Uterus (tissue), 4 donors: ENCODE measurements at places on chromosomes 12 and 14. TPM values are rescaled to one million over a fixed set of nuclear protein-coding genes. Genes with fewer than 3 reads are reported as not detected.

- no peaks in the 10 kb centered on the region for H3K4me1 ChIP-seq
- DNase-seq, result no peak
- H3K36me3 ChIP-seq, result no peaks in the 10 kb centered on the region
These were observed 588.2 kb downstream of the NRXN3 start for GRCh38 chr14:78758333-78758732.

DNA sequence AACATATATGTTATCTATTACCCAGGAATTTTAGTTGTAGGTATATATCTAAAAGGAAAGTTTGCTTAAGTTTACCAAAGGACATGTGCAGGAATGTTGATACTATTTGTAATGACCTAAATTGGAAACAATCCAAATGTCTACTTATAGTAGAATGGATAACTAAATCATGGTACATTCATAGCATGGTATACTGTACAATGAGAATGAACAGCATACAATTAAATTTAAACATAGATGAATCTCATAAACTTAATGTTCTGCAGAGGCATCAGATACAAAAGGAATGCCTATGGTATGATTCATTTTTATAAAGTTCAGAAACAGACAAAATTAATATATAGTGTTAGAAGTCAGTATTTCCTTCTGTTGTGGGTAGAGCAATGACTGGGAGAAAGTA lies 135.4 kb downstream of the GPHN start:
- no peaks in the 10 kb centered on the region for H3K27me3 ChIP-seq
- no peaks in the 10 kb centered on the region for H3K4me1 ChIP-seq
- H3K27ac ChIP-seq, result no peak overlapping the region
- no peak overlapping the region for H3K4me3 ChIP-seq
- no peaks in the 10 kb centered on the region for H3K36me3 ChIP-seq

DNA sequence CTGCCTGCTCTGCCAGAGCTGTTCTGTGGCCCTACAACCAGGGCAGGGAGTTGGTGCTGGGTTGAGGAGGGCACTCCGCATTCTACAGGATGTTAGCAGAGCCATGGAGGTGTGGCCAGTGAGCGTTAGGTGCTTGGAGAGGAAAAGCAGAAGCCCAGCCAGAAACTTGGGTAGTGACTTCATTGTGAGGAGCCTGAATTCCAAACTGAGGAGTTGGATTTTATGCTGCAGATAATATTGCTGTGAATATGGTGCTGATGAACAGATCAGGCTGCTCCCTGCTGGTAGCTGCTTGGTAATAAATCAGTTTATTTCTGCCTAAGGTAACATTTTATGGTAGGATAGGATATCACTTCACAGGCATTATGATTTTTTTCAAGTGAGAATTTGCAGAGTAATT lies 7.1 kb upstream of the CCDC175 start:
- no peak overlapping the region for H3K4me3 ChIP-seq
- no peak for DNase-seq
- H3K27me3 ChIP-seq, result no peaks in the 10 kb centered on the region

DNA sequence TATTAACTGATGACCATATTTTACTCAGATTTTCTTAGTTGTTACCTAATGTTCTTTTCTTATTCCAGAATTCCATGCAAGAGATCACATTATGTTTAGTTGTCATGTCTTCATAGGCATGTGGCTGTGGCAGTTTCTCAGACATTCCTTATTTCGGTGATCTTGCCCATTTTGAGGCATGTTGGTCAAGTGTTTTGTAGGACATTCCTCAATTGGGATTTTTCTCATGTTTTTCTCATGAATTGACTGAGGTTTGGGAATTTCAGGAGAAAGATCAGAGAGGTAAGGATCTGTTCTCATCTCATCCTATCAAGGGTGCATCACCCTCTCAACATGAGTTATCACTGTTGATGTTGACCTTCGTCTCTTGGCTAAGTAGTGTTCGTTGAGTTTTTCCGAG lies 81.3 kb downstream of the CHST11 start:
- no peak overlapping the region for H3K4me3 ChIP-seq
- no peaks in the 10 kb centered on the region for H3K36me3 ChIP-seq
- no peaks in the 10 kb centered on the region for H3K27me3 ChIP-seq
- DNase-seq, result no peak
- H3K27ac ChIP-seq, result no peak overlapping the region

DNA sequence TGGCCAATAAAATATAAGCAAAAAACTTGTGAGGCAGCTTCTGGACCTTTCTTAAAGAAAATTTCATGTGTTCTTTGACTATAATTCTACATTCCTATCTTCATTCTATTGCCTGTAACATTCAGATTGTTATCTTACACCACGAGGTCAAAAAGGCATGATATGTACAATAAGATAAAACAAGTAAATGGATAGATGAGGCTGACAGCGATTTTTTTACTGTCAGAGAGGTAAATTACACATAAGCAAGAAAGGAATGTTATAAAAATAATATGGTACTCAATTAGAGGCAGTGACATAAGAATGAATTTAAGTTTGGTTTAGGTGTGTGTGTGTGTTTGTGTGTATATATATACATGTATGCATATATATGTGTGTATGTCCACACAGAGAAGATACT lies 660.0 kb downstream of the C12orf50 start:
- no peaks in the 10 kb centered on the region for H3K36me3 ChIP-seq
- H3K27me3 ChIP-seq, result no peaks in the 10 kb centered on the region
- H3K4me1 ChIP-seq, result no peaks in the 10 kb centered on the region
- no peak for DNase-seq
- no peak overlapping the region for H3K4me3 ChIP-seq

CLEC4E gene
- total RNA-seq, result not detected
